Right atrium auricular region (tissue), 2 donors: ENCODE measurements at places on chromosomes 12 and 14. TPM values are rescaled to one million over a fixed set of nuclear protein-coding genes. Genes with fewer than 3 reads are reported as not detected.

The ATXN7L3B gene
- total RNA-seq = 22.0 TPM

The ZBTB1 gene
- 18.5 TPM for total RNA-seq

The MFAP5 gene
- total RNA-seq = 22.1 TPM

The LRRC10 gene
- 32.4 TPM for total RNA-seq

The ZNF891 gene
- 1.1 TPM for total RNA-seq

The STAC3 gene
- total RNA-seq = 0.48 TPM

The PLEK2 gene
- 2.1 TPM for total RNA-seq

DNA sequence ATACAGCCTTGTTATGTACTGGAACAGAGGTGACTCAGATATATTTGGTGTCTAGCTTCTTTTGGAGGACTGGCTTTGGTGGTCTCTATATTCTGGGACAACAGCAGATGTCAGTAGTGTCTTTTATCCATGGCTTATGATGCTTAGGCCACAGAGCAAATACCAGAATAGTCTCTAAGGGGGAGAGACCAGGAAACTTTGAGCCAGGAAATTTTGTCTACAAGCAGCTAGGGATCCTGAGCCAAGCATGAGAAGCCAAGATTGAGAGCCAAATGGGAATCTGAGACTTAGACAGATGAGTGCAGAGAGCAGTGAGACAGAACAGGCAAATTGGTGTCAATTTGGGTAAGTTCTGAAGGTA lies 28.4 kb upstream of the PTPRR start:
- no peaks in the 10 kb centered on the region for H3K36me3 ChIP-seq
- no peak overlapping the region for H3K4me3 ChIP-seq
- H3K27me3 ChIP-seq = no peaks in the 10 kb centered on the region

DNA sequence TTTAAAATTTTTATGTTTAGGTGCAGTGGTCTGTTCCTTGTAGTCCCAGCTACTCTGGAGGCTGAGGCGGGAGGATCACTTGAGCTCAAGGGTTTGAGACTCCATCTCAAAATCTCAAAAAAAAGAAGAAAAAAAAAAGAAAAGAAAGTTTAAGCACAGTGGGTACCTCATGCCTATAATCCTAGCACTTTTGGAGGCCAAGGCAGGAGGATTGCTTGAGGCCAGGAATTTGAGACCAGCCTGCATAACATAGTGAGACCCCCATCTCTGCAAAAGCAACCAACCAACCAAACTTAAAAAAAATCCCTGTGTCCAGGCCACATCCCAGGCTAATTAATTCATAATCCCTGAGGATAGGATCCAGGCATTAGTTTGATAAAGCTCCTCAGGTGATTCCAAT lies 3.4 kb upstream of the SALL2 start:
- DNase-seq = no peak
- no peaks in the 10 kb centered on the region for H3K27me3 ChIP-seq
- no peak overlapping the region for H3K4me3 ChIP-seq

DNA sequence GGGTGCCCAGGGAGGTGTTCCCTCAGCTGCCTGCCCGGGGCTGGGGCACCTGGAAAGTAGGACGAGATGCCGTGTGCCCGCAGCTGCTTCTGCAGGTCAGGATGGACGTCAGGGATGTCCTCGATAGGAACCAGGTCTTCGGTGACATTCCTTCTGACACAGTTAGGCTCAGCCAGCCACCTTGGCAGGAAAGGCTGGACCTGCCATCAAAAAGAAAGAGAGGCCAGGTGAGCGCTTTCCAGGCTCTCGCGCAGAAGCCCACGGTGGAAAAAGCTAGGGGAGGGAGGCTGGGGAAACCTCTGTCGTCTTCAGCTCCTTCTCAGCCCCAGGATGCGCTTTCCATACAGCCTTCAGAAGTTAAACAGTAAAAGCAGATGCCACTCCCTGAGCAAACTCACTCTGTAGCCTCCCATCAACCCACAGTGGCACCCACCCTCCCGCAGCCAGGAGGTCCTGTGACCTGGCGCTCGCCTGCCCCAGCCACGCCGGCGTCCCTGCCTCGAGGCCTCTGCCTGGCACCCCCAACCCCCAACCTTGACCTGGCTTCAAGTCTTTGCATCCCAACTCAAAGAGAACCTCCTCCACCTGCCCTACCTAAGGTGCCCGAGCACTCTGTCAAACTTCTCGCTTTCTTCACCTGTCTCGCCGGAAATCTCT lies 1.3 kb downstream of the DDX51 start:
- H3K27ac ChIP-seq = no peak overlapping the region
- peaks cover 24% of the 10 kb centered on the region for H3K4me1 ChIP-seq
- H3K27me3 ChIP-seq = no peaks in the 10 kb centered on the region

DNA sequence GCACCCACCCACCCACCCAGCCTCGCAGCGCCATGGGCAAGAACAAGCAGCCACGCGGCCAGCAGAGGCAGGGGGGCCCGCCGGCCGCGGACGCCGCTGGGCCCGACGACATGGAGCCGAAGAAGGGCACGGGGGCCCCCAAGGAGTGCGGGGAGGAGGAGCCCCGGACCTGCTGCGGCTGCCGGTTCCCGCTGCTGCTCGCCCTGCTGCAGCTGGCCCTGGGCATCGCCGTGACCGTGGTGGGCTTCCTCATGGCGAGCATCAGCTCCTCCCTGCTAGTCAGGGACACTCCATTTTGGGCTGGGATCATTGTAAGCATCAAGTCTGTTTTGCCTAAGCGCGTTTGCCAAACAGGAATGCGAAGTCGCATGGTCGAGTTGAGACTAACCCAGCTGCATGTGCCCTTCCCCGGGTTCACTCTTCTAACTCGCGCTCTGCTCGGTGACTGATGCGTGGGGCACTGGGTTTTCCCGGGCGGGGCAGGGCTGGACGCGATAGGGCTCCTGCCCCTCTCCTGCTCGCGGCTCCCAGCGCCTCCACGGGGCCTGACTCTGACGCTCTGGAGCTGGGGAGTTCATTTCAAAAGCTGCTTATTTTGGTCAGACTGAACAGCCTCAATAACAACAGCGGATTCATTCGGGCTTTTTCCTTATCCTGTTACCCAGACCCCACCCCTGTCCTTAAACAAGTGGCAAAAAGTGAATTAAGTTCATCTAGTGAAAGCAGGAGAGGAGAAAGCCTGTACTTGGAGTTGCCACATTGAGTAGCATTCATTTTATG lies 458 bp downstream of the SSPN start:
- peak overlapping the region; percentile 67 for H3K4me3 ChIP-seq
- peak overlapping the region; percentile 89 for H3K27ac ChIP-seq
- H3K36me3 ChIP-seq = no peaks in the 10 kb centered on the region
- H3K27me3 ChIP-seq = no peaks in the 10 kb centered on the region

GRCh38 chr12:10213168-10214135 lies 775 bp downstream of the GABARAPL1 start:
- peak overlapping the region; percentile 100 for H3K27ac ChIP-seq
- H3K4me3 ChIP-seq = peak overlapping the region; percentile 83
- no peaks in the 10 kb centered on the region for H3K27me3 ChIP-seq
- DNase-seq = peak; percentile 92
- no peaks in the 10 kb centered on the region for H3K4me1 ChIP-seq

GRCh38 chr12:121620333-121620891 lies 5.9 kb upstream of the ORAI1 start:
- H3K27ac ChIP-seq = no peak overlapping the region
- no peak for DNase-seq
- no peak overlapping the region for H3K4me3 ChIP-seq
- no peaks in the 10 kb centered on the region for H3K4me1 ChIP-seq
- no peaks in the 10 kb centered on the region for H3K27me3 ChIP-seq

GRCh38 chr14:89648924-89649323 lies 231.9 kb upstream of the FOXN3 start:
- H3K4me3 ChIP-seq = no peak overlapping the region
- H3K36me3 ChIP-seq = no peaks in the 10 kb centered on the region
- no peaks in the 10 kb centered on the region for H3K4me1 ChIP-seq
- H3K27ac ChIP-seq = no peak overlapping the region

DNA sequence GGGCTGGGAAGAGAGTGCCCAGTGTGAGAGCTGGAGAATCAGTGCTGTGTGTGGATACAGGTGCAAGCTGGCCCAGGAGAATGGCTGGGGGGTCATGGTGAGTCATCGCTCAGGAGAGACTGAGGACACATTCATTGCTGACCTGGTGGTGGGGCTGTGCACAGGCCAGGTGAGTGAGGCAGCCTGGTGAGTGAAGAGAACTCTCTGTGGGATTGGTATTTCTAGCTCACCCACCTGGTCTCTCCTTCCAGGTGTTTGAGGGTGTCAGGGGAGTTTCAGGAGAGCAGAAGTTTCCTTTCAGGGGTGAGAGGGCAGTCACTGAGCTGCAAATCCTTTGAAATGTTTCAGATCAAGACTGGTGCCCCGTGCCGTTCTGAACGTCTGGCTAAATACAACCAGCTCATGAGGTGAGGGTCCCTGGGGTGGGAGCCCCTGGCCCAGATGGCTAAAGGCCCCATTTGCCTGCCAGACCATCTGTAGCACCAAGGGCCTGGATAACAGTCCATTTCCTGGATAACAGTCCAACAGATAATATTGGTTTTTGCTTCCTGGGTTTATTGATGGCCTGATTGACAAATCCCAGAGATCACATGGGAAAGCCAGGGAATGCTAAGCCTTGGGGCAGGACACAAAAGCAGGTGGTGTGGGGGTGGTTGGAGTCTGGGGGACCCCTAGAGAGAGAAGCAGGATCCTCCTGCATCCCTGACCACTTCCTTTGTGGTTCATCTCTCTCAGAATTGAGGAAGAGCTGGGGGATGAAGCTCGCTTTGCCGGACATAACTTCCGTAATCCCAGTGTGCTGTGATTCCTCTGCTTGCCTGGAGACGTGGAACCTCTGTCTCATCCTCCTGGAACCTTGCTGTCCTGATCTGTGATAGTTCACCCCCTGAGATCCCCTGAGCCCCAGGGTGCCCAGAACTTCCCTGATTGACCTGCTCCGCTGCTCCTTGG lies 5.5 kb upstream of the ATN1 start:
- no peak for DNase-seq
- H3K4me1 ChIP-seq = peaks cover 37% of the 10 kb centered on the region
- no peak overlapping the region for H3K4me3 ChIP-seq
- peaks cover 4% of the 10 kb centered on the region for H3K36me3 ChIP-seq
- H3K27me3 ChIP-seq = no peaks in the 10 kb centered on the region
- H3K27ac ChIP-seq = no peak overlapping the region

GRCh38 chr12:8554451-8555195 lies 13.9 kb upstream of the CLEC4E start:
- no peaks in the 10 kb centered on the region for H3K36me3 ChIP-seq
- H3K27me3 ChIP-seq = no peaks in the 10 kb centered on the region
- H3K4me1 ChIP-seq = no peaks in the 10 kb centered on the region
- H3K4me3 ChIP-seq = no peak overlapping the region
- H3K27ac ChIP-seq = no peak overlapping the region
- DNase-seq = no peak

- no peaks in the 10 kb centered on the region for H3K36me3 ChIP-seq
- H3K27me3 ChIP-seq = no peaks in the 10 kb centered on the region
- no peak overlapping the region for H3K4me3 ChIP-seq
- H3K4me1 ChIP-seq = no peaks in the 10 kb centered on the region
- H3K27ac ChIP-seq = no peak overlapping the region
- no peak for DNase-seq
Measured at GRCh38 chr12:97912943-97913342, 450.3 kb downstream of the RMST start.

- H3K27ac ChIP-seq = no peak overlapping the region
- no peaks in the 10 kb centered on the region for H3K4me1 ChIP-seq
- H3K4me3 ChIP-seq = no peak overlapping the region
- no peaks in the 10 kb centered on the region for H3K27me3 ChIP-seq
- peaks cover 6% of the 10 kb centered on the region for H3K36me3 ChIP-seq
Measured at GRCh38 chr12:67320614-67321295, 51.6 kb downstream of the CAND1 start.

DNA sequence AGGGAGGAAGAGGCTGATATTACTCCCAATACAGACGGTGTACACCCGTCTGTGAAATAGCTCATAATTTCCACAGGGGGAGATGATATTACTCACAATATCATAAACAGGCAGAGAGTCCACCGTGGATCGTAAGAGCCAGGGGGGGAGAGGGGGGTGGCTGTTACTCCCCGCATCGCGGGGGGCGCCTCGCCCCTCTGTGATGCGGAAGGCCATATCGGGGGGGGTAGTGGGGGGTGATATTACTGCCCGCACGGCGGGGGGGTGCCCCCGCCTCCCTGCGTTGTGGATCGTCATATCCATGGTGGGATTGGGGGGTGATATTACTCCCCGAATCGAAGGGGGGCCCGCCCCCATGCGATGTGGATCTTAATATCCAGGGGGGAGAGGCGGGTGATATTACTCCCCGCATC lies 91.9 kb downstream of the FRMD6 start:
- H3K36me3 ChIP-seq = no peaks in the 10 kb centered on the region
- H3K27me3 ChIP-seq = no peaks in the 10 kb centered on the region
- no peak for DNase-seq
- H3K27ac ChIP-seq = no peak overlapping the region

DNA sequence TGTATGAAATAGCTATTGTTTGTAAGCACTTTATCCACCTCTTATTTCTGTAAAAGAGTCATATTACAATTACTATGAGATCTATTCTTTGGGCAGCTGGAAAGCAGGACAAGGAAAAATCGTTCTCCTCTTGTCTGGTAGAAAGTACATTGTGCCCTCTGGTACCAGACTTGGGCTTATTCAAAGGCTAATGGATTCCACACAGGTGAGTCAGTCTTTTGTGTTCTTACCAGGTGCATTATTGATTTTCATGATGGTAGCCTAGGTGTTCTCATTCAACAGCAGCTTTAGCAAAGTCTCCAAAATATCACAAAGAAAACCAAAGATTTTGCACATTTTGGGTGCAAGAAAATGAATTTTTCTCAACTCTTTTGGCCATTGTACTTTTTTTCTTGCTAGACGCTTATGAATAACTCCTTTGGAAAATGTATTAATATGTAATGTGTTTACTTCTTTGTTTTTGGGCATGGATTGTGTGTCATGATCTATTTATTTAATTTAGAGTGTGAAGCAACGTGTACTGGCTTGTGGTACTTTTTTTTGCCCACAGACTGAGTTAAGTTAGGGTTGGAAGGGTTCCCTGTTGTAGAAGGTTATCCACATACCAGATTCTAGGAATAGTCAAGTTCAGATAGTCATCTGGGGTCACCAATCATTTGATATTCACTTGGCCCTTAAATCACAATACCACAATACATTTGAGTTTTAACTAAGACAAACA lies 26.2 kb downstream of the MNAT1 start:
- no peaks in the 10 kb centered on the region for H3K27me3 ChIP-seq
- no peak overlapping the region for H3K27ac ChIP-seq
- peaks cover 8% of the 10 kb centered on the region for H3K4me1 ChIP-seq
- no peak overlapping the region for H3K4me3 ChIP-seq
- H3K36me3 ChIP-seq = no peaks in the 10 kb centered on the region
- DNase-seq = no peak

- no peaks in the 10 kb centered on the region for H3K27me3 ChIP-seq
- no peak overlapping the region for H3K4me3 ChIP-seq
Measured at GRCh38 chr14:61476754-61477410, 155.5 kb downstream of the PRKCH start.

- no peak for DNase-seq
- H3K4me1 ChIP-seq = no peaks in the 10 kb centered on the region
- no peak overlapping the region for H3K27ac ChIP-seq
Measured at GRCh38 chr12:50949801-50950302, 2.5 kb upstream of the HIGD1C start.
